ENCODE measurements at places on chromosomes 2 and 18.

DNA sequence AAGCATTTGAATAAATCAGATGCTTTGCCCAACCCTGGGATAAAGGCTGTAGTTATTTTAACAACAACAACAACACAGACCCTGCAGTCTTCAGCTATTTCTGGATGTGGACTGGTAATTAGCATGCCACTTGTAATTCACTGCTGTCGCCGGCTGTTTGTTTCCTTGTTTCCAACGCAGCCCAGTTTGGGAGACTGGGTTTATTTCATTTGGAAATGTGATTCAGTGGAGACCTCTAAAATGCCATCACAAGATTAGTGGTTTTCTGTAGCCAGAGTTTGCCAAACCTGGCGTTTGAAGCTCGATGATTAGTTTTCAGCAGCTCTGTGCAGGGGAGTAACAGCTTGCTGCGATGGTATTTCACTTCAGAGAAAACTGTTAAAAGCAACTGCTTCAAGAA is 83.5 kb downstream of the LDLRAD4 start:
- DNase-seq: no peak

DNA sequence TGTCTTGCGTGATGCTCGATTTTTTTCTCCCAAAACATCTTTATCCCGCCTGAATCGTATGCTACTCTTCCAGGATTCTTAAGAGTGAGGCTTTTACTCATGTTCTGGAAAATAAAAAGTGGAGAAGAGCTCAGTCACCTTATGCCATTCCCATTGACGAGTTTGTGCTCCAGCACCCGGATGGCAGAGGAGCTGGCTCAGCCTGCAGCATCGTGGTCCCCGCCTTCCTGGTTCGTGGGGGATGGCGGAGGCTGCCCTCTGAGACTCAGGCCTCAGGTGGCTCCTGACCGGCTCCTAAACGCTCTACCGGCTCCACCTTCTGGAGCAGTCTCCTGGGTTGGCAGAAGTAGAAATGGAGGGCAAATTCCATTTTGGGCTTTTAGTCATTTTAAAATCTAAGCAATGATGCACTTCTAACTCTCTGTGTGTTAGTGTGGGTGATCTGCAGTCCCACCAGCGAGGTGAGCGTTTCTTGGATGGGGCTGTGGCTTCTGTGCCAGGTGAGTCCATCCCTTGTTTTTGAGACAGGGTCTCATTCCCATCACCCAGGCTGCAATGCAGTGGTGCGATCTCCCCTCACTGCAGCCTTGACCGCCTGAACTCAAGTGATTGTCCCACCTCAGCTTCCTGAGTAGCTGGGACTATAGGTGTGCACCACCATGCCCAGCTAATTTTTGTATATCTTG is 27.8 kb downstream of the RTP5 start:
- DNase-seq: no peak

GRCh38 chr18:25164848-25165811 is 186.8 kb downstream of the ZNF521 start:
- no peak for DNase-seq

DNA sequence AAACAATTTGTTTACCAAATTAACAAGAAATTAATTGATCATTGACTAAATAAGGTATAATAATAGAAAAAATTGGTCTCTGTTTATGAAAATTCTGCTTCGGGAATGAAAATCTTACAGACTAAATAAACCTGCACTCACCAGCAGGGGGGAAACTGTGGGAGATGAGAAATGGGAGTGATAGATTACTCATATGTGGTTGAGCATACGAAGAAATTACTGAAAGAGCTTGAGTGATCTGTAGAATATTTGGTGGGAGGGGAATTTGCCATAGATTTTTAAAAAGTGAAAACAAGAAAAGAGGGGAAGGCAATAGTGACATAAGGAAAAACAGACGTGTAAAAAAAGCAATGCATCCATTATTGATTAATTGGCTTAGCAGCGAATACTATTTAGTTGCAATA is 2.2 kb downstream of the HMSD start:
- no peak for DNase-seq

DNA sequence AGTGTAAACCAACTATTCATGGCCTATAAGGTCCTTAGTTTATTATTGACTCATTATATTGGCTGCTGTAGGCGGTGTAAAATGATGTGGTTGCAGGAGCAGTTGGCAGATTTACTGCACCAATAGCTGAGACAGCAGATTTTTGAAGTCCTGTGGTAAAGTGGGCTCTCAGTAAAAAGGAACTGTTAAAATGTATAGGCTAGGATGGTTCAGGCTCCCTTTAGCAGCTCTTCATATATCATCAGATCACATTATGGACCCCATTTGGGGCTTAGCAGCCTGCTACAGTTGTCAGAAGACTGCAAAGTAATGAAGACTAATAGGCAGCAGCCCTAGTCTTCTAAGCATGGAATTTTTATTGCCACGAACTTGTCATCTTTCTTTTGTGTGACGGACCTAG is 27.8 kb downstream of the MTX2 start:
- no peak for DNase-seq

DNA sequence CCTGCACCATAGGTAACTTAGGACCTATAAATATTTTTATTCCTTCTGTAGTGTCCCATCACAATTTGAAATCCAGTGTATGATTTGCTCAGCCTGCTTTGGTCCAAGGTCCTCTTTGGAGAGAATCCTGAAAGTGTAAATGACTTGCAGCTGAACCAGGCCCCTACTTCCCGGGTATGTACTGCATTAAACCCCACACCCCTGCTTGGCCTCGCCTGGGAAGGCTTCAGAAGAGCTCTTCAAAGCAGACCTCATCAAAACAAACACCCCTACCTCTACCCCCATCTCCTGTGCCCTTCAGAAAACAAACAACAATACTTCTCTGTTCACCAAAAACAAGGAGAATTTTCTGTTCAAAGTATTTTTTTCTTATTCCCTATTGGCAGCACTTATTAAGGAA is 9.5 kb upstream of the SPTBN1 start:
- DNase-seq: no peak

DNA sequence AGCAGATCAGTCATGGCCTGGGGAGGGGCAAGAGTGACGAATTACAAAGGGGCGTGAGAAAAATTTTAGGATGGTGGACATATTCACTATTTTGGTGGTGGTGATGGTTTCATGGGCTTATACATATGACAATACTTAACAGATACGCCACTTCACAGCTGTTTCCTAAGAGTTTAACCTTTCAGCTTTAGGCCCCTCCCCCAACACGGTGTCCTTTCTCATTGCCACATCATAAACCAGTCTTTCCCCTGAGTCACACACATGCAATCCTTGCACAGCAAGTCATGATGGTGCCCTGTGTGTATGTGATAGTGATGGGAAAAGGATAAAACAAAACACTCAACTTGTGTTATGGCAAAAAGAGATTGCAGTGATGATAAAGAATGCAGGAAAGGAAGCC is 47.6 kb upstream of the IL1R1 start:
- DNase-seq: no peak

GRCh38 chr2:45612731-45613130 is 1.7 kb upstream of the SRBD1 start:
- no peak for DNase-seq

- no peak for DNase-seq
Observed at GRCh38 chr2:206011795-206012194, 74.2 kb downstream of the INO80D start.

DNA sequence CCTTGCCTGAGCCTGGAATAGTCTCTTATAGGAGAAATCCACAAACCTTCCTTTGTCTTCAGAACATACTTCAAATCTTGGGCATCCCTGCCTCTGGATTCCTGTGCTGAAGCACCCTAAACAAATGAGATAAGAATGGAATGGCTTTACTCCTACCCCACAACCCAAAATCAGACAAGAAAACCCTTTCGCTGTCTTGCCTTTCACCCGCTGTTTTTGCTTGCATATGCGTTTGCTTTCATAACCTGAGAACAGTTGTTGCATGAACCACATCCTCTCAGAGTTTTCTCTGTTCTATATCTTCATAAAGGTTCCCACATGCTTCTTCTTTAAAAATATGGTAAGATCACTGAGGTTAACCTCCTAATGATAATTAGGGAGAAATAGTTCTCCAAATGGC is 132.1 kb upstream of the MAP3K20 start:
- no peak for DNase-seq

DNA sequence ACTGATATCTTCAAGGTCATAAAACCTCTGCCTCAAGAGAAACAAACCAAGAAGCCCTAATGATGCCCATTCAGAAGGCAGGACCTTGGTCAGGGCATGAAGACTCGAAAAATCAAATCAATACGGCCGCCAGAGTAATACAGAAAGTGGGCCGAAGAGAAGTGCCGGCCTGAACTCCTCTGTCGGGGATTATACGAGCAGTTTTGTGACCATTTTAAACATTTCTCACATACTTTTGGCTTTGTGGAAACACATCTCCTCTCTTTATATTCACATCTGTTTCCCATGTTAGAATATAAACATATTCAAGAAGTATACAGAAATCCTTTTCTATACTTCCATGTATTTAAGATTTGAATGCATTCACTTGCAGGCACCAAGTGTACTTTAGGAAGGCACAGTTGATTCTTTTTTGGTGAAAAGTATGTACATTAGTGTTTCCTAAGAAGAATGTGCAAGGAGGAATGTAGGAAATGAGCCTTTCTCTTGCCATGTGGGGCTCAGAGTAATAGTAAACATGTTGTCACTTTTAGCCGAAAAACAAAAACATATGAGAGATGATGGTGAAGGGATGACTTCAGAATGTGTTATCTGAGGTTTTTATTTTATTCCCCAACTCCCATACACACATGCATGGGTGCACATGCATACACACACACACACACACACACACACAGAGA is 707.9 kb upstream of the ID2 start:
- DNase-seq: no peak

- no peak for DNase-seq
Observed at GRCh38 chr18:35110554-35111485, 69.6 kb downstream of the MAPRE2 start.

GRCh38 chr18:74930616-74931015 is 278.3 kb downstream of the PTGR3 start:
- no peak for DNase-seq

Measured in stimulated activated CD8-positive, alpha-beta memory T cell treated with anti-CD3 and anti-CD28 coated beads, Interleukin-15, amount 100 ng/mL, for 1 hour (primary cell).